Stimulated activated CD8-positive, alpha-beta memory T cell treated with anti-CD3 and anti-CD28 coated beads, Interleukin-4, amount 100 ng/mL, for 24 hours (primary cell): ENCODE measurements at places on chromosomes 4 and X.

- DNase-seq: no peak
Observed at GRCh38 chr4:4838936-4839810, 20.3 kb upstream of the MSX1 start.

DNA sequence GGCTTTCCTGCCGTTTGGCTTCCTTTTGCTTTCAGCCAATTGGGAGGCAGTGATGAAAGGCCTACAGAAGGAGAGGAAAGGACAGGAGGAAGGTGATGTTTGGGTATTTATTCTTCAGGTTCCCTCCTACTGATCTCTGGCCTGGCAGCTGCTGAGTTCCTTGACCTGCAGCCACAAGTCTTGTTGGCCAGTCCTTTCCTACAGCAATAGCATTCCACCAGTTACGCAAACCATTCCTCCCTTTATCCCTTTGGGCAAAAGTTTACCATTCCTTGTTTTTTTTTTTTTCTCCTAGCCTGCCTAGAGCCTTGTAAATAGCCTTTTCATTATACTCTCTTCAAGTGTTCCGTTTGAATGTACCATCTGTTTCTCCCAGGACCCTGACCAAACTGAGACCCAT is 198.1 kb upstream of the FTHL17 start:
- DNase-seq: no peak

DNA sequence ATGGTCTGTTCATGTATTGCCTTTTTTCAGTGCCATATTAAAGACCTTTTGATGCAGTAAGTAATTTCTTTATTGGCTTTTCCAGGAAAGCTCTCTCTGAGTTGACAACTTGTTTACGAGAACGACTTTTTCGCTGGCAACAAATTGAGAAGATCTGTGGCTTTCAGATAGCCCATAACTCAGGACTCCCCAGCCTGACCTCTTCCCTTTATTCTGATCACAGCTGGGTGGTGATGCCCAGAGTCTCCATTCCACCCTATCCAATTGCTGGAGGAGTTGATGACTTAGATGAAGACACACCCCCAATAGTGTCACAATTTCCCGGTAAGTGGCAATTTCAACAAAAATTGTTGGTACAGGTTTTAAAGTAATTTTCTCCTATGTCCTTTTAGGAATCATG is 148.0 kb downstream of the STIM2 start:
- no peak for DNase-seq

DNA sequence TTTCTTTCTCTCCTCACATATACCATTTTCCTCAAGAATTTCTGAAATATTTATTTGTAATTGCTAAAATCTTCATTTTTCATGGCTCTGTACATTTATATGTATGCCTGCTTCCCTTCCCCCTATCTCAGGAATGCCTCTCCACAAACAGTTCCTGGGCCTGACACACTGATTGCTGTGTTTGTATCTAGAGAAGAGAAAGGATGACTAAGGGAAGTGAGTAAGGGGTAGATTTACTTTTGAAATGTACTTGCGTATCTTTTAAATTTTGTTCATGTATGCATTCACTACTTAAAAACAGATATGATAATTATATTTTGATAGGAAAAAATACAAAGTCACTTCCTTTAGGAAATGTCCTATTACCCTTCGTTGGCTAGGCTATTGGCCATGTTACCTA is 790.8 kb downstream of the PCDH18 start:
- no peak for DNase-seq

GRCh38 chr4:99636422-99636821 is 21.2 kb downstream of the C4orf54 start:
- DNase-seq: no peak

GRCh38 chrX:6021316-6022091 is 207.2 kb downstream of the NLGN4X start:
- DNase-seq: no peak

- no peak for DNase-seq
Observed at GRCh38 chr4:68883870-68884269, 67.7 kb downstream of the UGT2A3 start.

DNA sequence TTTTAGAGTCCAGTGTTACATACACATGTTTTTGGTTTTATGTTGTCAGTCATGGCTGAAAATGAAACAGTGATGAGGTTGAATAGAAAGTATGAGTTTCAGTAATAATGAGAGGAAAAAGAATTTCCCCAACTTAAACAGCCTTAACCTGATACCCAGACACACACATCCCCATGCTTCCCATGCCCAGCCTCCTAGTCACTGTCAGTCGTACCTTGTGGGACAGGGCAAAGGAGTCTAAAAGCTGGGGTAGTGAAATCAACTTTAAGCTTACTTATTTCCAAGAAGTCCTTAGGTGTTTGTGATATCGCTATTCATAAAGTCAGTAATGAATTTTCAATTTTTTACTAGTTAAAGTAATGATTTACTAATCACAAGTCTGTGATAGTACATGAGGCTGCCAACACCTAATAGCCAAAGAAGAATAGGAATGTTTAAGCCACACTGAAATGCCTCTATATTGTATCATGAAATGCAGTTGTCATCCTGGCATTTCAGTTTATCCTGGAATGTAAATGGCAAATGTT is 24.3 kb upstream of the GPR34 start:
- DNase-seq: no peak

DNA sequence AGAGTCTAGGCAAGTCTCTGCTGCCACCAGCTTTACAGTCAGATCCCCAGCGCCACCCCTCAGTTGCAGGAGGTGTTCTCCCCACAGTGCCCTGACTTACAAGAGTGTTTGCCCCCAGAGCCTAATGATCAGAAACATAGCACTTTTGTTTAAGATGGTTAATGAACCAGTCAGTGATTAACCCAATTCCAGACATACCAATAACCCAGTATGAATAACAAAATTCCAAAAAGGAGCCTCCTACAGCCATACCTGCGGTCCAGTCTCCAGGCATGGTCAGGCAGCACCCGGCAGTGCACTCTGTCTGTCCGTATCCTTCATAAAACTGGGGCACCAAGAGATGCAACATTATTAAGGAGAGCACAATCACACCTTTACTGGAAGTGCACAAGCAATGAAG is 30.7 kb upstream of the CENPU start:
- no peak for DNase-seq

- no peak for DNase-seq
Observed at GRCh38 chr4:124177647-124178425, 534.7 kb downstream of the ANKRD50 start.

- no peak for DNase-seq
Observed at GRCh38 chr4:26323821-26324220, 3.0 kb downstream of the RBPJ start.

- no peak for DNase-seq
Observed at GRCh38 chrX:2507904-2508627, 7.3 kb upstream of the DHRSX start.

GRCh38 chr4:176611381-176611780 is 181.3 kb downstream of the VEGFC start:
- no peak for DNase-seq

- no peak for DNase-seq
Observed at GRCh38 chr4:153090181-153090580, 114.1 kb upstream of the TRIM2 start.

- no peak for DNase-seq
Observed at GRCh38 chrX:7119950-7120877, 27.3 kb upstream of the STS start.

DNA sequence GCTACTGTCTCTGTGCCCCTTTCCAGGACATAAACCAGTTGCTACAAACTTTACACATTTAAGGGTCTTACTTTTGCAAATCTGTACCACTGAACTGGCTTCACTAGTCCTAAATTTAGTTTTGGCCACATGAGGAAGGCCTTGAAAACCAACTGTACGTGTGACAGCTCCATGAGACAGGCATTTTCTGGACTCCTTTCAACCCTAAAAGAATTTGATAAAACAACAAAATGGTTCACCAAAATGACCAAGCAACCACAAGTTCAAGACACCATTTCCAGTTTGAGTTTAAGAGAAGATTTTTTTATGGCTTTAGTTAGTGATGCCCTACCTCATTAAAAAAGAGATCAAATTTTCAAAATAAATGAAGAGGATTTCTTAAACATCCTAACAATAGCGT is 246.4 kb downstream of the ZNF674 start:
- DNase-seq: no peak

DNA sequence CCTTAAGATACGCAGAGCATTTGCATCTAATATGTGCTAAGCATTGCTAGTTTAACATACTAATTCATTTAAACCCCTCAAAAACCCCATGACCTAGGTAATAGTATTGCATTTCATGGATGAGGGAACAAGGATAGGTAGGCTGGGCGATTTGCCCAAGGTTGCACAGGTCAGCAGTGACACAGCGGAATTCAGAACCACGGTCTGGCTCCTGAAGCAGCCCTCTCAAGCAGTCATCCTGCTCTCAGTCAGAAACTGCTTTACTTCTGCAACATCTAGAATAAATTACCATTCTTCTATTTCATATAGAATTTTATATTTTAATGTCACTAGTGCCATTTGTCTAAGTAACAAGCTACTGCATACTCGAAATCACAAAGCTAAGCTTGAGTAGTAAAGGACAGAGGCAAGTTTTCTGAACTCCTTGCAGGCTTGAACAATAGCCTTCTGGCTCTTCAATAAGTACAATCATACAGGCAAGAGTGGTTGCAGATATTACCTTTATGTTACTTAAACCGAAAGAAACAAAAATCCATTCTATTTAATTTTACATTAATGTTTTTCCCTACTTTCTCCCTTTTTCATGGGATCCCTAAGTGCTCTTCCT is 555 bp upstream of the SPP1 start:
- DNase-seq: no peak

- DNase-seq: peak; percentile 18
Observed at GRCh38 chrX:20530406-20530921, 263.8 kb upstream of the RPS6KA3 start.
